ENCODE measurements at places on chromosomes 11 and 22.

DNA sequence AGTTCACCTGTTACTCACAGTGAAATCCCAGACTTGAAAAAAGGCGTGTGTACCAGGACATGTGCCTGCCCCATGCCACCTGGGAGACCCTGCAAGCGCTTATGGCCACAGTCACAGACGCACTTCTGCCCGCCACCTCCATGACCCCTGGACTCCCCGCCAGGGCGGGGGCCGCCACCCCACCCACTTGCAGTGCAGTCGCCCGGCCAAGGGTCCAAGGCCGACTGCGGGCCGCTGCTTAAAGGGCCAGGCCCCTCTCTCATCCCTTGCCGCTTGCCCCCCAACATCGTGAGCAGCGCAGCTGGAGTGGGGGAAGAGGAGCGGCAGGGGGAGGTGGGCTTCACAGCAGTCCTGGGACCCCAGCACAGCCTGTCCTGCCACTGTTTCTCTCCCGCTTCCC, 10.8 kb downstream of the DUSP8 start:
- no peak for DNase-seq

DNA sequence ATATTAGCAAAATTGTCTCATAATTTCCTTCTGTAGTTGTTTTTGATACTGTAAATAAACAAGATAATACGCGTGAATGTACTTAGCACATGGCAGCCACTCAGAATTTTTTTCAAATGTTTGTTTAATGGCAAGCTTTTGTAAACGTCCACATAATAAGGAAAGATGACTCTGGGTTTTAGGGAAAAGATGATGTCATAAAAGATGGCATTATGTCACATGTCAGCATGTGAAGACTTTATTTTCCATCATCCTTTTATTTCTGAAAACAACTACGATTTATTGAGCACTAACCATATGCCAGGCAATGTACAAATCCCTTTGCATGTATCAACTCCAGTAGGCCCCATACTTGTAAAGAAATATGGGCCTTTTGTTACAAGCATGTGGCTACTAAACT, 139.9 kb downstream of the C11orf91 start:
- DNase-seq = no peak

GRCh38 chr22:31244046-31244942, 32.2 kb downstream of the LIMK2 start:
- DNase-seq = no peak

DNA sequence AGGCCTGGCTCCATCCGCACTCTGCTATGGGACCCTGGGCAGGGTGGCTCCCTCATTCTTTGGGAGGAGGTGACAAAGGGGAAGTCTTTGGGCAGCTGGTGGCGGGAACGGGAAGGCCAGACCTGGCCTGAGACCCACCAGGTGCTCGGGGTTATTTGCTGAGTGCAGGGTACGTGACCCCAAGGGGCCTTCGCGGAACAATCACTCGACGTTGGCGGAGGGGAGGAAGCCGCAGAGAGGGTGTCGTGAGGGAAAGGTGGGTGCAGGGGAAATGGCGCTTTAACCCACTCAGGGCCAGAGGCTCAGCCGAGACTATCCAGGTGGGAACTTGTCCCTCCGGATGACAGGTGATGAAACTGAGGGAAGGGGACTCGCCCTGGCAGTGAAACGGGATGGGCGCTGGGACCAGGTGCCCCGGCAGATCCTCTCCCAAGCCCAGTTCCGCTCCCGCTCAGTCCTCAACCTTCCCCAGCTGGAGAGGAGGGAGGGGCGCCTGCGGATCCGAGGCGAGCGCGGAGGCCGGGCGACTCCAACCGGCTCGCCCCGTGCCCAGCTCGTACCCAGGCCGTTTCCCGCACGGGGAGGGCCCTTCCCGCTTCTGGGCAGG, 911 bp downstream of the A4GALT start:
- no peak for DNase-seq

- no peak for DNase-seq
Measured at GRCh38 chr11:94218372-94218771, 86.0 kb upstream of the IZUMO1R start.

DNA sequence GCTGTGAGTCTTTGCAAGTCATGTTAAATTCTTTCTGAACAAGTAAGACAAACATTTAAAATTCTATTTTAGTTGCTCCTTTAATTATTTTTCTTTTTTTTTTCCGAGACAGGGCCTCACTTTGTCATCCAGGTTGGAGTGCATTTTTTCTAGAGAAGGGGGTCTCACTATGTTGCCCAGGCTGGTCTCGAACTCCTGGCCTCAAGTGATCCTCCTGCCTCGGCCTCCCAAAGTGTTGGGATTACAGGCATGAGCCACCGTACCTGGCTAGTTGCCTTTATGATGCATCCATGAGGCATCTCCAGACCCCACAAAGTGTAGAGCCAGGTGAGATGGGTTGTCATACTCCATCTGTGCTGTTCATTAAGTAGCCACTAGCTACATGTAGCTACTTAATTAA, 4.4 kb downstream of the ATXN10 start:
- no peak for DNase-seq

GRCh38 chr22:44483878-44484277, 14.2 kb downstream of the RTL6 start:
- DNase-seq = no peak

GRCh38 chr11:28009996-28010395, 98.0 kb downstream of the KIF18A start:
- DNase-seq = no peak

DNA sequence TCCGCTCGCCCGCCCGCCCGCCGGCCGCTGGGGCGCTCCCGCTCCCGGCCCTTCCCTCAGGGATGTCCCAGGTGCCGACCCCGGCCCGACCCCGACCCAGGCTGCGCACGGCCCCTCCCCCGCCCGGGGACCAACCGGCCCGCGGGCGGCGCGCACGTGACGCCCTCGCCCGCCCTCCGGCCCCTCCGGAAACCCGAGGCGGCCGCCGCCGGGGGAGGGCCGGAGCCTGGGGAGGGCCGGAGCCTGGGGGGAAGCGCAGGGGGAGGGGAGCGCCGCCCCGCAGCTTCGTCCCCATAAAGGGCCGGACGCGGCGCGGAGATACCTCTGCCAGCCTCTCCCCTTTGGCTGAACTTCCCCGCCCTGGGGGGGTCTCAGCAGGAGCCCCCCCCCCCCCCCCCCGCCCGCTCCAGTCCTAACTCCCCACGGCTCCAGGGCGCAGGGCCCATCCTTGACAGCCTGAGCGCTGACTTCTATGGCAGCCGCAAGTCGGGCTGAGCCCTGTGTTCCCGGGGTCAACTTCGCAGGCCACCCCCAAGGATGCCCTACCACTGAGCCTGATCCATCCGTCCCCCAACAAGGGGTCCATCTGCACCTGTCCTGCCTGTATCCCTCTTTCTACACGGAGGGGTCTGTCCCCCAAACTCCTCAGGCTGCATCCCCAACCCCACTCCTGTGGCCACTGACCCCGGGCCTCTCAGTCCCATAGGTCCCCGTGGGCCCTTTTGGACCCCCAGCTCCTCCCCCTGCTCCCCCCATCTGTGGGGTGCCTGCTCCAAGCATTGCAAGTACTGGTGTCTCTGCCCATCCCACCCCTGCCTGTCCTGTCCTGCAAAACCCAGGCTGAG, at the start of gene MAPK12:
Gene MAPK12, minus strand, starts transcription at position 69 of the 845 bp plus-strand sequence. CDS start 174 bp downstream, outside the sequence.
- DNase-seq = no peak

DNA sequence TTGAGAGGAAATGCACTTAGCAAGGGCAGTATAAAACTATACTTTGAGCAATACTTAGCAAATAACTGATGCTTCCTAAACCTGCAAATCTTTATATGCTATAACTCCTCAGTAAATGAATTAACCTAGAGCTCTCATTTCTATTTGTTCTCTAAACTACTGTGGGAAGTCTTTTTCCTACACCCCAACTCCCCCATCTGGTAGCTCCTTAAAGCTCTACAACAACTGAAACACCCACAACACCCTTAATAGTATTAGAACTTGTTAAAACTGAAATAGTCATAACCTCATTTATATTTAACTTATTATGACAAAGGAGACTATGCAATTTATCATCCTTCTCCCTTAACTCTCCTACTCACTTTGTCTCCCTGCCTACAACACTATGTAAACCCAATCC, 43.4 kb downstream of the GUCY1A2 start:
- DNase-seq = no peak
